ENCODE measurements at places on chromosomes 7 and 10.

- DNase-seq, result no peak
Observed at GRCh38 chr10:32048282-32048681, 7.9 kb downstream of the KIF5B start.

- DNase-seq, result no peak
Observed at GRCh38 chr10:97307866-97308780, 10.9 kb upstream of the FRAT1 start.

GRCh38 chr7:151013733-151014497 is 10.4 kb downstream of the ATG9B start:
- peak; percentile 87 for DNase-seq

- DNase-seq, result no peak
Observed at GRCh38 chr7:108808549-108809266, 239.0 kb downstream of the DNAJB9 start.

DNA sequence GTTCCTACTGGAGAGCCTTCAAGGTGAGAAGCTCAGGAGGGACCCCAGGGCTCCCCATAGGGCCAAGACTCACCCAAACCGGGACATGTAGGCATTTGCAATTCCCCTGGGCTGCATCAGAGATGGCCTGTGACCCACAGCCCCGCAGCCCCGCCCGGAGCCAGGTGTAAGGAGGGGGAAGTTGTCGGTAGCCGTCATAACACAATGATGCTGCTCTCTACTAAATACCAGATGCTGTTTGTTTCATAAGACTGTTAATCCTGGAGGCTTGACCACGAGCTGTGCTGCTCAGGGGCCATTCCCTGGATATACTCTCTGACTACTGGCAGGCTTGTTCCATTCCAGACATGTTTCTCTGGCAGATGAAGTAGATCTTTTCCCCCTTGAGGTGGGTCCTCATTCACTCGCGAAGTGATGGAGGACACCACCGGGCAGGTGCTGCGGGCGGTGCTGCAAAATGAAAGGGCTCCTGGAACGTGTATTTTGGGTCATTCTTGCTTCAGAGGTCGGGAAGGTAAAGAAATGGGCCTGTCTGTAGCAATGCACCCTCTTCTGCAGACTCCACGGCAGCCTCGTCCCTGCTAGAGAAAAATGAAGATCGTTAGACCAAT is 61.1 kb downstream of the MKI67 start:
- DNase-seq, result no peak

- no peak for DNase-seq
Observed at GRCh38 chr7:127525866-127526480, 59.4 kb downstream of the GCC1 start.

DNA sequence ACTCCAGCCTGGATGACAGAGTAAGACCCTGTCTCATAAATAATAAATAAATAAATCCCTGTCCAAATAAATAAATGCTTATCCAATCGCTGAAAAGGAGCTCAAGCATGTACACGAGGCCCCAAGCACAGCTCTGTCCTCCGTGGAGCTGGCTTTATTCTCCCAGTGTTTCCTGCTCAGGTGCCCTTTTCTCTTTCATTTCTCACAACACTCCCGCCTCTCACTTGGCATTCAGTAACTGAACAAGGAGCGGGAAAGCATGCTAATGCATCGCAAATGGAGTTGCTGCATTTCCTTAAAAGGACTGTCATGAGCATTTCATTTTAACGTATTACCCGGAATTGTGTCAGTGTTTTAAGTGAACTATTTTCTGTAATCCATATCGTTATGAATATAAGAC is 210.9 kb upstream of the C7orf33 start:
- no peak for DNase-seq

DNA sequence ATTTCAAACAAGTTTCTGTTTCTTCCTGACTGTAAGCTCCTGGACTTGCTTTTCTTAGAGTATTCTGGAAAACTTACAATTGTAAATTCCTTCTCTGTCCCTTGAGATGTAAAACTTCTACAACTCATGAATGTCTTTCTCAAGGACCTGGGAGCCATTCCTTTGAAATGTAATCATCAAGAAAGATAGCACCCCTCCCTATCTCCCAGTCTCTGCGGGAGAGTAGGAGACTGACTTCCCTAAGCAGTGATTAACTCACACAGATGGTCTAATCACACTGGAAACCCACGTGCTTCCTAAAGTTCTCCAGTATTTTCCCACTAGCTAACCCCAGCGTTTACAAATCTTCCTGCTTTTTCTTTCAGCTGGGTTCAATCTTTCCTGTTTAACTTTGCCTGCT is 549.4 kb downstream of the SORCS1 start:
- DNase-seq, result no peak

GRCh38 chr10:84706431-84706830 is 378.0 kb downstream of the CCSER2 start:
- no peak for DNase-seq

- no peak for DNase-seq
Observed at GRCh38 chr10:3776796-3777571, 8.0 kb downstream of the KLF6 start.

- DNase-seq, result no peak
Observed at GRCh38 chr10:99895867-99896266, 113.4 kb downstream of the ABCC2 start.

GRCh38 chr10:76126607-76127527 is 695.4 kb downstream of the LRMDA start:
- no peak for DNase-seq

GRCh38 chr10:99676895-99677294 is 17.6 kb downstream of the ENTPD7 start:
- no peak for DNase-seq
